ENCODE measurements at places on chromosomes 6 and 20.

- DNase-seq, result no peak
These were observed 34.3 kb downstream of the SAMHD1 start for GRCh38 chr20:36917240-36917639.

DNA sequence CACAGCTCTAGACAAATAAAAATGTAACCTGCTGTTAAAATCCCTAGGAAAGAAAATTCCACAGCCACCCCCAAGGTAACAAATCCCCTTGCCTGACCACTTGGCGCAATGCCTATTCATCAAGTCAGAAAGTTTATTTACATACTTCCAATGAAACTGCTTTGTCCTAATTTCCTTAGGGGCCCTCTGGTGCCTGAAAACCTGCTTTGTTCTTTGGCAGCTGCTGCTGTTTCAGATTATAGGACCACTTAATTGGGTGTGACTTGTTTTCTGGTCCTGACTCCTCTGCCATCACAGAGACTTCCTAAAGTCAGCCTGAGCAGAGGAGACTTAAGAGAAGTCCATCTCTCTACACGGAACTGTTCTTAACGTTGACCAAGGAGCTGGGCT, 323.6 kb downstream of the UBE3D start:
- DNase-seq, result no peak

GRCh38 chr6:113219783-113220182, 637.4 kb upstream of the MARCKS start:
- no peak for DNase-seq

DNA sequence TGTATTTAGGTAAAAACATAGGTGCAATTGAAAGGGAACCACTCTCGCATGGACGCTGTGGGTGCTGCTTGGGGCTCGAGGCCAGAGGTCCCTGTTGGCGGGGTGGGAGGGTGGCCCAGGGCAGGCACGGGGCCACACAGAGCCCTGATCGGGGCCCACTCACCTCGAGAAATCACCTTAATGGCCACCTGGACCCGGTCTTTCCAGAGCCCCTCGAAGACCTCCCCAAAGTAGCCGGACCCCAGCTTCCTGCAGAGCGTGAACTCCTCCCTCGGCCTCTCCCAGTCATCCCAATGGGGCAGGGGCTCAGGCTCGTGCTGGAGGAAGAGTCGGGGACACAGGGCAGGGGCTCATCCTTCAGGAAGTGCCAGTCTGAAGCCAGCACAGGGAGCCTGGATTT, 3.8 kb downstream of the PTK6 start:
- DNase-seq, result no peak

DNA sequence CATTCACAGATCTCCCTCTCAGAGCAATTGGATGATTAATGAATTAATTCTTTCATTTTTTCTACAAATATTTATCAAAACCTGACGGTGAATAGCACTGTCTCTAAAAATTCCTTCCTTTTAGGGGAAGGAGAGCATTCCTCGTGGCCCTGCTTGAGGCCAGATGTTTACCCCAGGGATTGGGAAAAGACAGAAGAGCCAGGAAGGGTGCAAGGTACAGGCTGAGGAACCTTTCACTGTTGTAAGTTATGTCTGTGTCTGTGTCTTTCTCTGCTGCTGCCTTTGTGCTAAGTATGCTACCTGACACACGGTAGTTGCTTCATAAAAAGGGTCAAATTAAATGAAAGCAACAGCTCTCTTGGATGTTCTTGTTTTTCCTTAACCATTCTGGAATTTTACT, 27.4 kb upstream of the CCN2 start:
- no peak for DNase-seq

GRCh38 chr6:170420791-170421776, 114.5 kb downstream of the FAM120B start:
- no peak for DNase-seq

DNA sequence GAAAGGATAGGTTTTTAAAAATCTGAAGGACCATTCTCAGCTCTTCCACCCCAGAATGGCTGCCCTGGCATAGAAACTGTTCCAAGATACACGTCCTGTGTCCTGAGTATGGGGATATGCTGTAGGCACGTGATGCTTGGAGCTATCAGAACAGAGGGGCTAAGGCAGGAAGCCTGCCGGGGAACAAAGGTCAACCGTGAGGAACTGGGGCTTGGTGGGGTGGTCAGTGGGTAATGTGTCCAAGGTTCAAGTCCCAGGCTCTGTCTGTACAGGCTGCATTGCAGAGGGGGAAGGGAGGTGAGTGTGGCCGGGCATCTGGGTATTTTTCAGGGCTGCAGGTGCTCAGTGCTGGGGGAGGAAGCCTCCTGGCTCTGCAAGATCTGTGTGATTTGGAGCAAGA, 479.6 kb upstream of the CHD6 start:
- DNase-seq, result no peak

GRCh38 chr6:148509119-148509799, 166.6 kb downstream of the SASH1 start:
- DNase-seq, result no peak

GRCh38 chr20:56929606-56930005, 300.5 kb downstream of the TFAP2C start:
- DNase-seq, result no peak

DNA sequence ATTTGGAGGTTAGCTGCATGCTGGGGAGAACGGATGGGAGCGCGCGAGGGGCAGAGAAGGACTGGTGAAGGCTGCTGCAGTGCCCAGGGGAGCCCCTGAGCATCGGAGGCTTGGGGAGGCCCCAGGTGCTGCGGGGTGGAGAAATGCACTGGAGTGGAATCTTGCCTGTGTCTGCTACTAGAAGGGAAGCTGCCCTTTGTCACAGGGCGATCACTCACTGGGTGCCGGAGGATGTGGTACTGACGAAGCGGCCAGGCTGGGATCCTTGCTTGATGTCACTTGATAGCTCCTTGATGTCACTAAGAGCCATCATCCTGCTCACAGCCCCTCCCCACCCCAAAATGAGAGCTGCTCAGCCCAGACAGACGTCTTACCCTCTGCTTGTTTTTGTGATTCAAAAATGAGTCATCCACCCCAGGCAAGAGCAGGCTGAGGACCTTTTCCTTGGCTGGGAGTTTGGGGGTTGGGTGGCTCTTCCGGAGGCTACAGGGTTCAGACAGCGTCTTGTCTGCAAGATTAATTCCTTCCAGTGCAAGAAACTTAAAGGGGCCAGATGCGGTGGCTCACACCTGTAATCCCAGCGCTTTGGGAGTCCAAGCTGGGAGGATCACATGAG, 62.6 kb upstream of the PMEPA1 start:
- no peak for DNase-seq

GRCh38 chr6:42340511-42340910, 111.2 kb downstream of the TRERF1 start:
- no peak for DNase-seq

- DNase-seq, result no peak
These were observed 69.1 kb downstream of the ELOVL4 start for GRCh38 chr6:79878142-79878748.

DNA sequence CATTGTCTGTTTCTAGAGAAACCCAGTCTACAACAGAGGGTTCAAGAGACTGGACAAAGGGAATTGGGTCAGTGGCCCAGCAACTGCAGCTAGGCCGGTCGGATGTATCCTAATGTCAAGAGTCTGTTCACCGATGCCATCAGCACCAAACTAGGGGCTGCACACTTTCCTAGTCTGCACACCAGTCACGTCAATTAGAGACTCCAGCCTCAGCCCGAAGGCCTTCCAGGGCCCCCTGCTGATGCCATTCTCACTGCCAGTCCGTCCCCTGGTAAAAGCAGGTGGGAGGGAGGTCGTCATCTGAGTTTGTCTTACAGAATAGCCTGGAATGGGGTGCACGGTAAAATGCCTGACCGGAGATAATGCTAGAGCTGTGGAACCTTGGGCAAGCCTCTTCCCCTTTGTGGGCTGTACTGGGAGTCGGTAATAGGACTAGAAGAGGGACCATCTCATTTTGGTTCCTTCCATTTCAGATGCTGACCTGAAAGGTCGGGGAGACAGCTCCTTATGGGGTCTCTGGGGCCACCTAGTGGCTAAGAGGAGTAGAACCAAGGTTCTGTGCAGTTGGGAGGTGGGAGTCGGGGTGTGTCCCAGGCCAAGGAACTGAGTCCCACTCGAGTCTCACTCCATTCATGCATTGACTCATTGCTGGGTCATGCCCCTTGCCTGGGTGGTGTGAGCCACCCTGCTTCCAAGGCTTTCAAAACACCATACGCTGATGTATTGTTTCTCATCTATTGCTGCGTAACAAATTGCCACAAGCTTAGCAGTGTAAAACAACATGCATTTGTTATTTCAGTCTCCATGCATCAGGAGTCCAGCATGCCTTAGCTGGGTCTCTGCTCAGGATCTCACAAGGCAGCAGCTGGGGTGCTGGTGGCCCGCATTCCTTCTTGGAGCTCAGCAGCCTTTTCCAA, 5.1 kb downstream of the SOX12 start:
- peak; percentile 66 for DNase-seq

GRCh38 chr6:109186012-109186411, 90.7 kb downstream of the CEP57L1 start:
- no peak for DNase-seq

DNA sequence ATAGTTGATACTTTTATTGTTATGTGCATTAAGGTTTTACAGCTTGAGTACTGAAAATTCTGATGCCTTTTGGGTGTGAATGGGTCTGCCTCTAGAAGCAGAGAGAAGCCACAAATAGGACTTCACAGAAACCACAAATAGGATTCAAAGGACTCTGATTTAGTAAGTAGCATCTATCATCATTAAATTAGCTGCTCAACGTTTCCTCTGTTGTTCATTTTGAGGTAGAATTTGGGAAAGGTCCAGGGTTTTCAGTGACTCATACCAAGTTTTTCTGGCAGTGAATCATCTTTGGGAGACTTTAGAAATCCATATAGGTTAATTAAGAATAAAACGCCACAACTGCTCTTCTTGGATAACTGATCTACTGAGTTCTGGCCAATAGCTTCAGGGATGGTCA, 105.1 kb downstream of the PHF3 start:
- DNase-seq, result no peak

DNA sequence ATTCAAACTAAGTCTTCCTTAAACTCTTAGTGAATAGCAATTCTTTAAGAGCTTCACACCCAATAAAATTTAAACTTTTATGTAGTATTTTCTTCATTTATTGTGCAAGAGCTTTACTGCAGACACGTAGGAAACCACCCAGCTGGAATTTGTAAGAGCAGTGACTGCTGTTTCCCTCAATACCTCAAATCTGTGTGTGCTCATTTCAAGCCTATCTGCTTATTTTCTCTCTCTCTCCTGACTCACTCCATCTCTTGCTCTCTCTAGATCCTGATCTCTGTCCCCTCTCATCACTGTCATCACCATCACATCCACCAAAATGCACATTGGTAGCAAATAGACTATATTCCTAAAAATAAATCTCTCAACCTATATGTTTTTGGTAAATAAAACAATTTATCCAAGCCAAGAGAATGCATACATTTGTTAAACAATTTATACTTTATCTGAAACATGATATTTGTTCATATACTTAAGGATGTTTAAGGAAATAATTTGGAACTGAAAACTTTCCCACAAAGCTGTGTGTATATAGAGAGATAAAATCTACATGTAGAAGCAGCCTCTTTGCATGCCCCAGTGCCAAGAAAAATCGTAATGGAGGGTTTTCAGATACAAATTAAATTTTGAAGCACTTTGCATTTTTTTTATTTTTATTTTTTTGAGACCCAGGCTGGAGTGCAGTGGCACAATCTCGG, 273.0 kb downstream of the TFAP2A start:
- no peak for DNase-seq

- no peak for DNase-seq
These were observed 1192.3 kb upstream of the GJE1 start for GRCh38 chr6:140940251-140940925.

DNA sequence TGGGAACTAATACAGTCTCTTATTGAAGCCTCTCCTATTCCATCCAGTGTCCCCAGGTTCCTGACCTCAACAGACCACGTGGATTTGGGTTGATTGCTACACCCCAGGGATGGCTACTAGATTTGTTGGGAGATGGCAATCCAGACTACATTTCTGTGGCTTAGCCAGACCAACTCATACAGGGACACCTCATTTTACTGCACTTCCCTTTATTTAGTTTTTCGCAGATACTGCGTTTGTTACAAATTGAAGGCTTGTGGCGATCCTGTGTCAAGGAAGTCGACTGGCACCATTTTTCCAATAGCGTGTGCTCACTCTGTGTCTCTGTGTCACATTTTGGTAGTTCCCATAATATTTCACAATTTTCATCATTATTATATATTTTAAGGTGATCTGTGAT, 10.3 kb upstream of the MTRF1L start:
- DNase-seq, result no peak

- no peak for DNase-seq
These were observed 51.7 kb downstream of the UQCC1 start for GRCh38 chr20:35360033-35360432.

DNA sequence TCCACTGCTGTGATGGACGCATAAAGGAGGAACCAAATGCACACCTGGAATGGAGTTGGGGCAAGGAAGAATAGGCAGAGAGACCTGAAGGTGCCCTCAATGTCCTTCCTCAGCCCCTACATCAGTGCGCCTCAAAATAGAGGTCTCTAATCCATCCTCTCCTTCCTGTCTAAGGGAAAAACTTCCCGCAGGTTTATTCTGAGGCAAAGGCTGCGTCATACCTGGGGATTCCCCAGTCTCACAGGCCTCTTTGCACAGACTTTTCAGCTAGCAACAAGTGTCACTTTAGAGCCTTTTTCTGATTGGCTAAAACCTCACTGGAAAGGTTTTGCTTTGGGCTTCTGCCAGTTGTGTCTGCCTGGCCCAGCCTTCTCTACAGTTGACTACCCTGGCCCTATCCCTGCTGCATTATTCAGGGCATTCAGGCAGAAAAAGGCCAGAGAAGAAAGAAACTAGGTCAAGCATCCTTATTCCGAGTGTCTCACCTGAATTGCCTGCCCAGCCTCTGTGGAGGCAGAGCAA, 1.8 kb upstream of the HLA-DQB1 start:
- peak; percentile 36 for DNase-seq

- no peak for DNase-seq
These were observed 1.1 kb downstream of the SAPCD1 start for GRCh38 chr6:31763619-31763940.

- no peak for DNase-seq
These were observed 530.5 kb upstream of the PTCHD4 start for GRCh38 chr6:48641544-48641943.

DNA sequence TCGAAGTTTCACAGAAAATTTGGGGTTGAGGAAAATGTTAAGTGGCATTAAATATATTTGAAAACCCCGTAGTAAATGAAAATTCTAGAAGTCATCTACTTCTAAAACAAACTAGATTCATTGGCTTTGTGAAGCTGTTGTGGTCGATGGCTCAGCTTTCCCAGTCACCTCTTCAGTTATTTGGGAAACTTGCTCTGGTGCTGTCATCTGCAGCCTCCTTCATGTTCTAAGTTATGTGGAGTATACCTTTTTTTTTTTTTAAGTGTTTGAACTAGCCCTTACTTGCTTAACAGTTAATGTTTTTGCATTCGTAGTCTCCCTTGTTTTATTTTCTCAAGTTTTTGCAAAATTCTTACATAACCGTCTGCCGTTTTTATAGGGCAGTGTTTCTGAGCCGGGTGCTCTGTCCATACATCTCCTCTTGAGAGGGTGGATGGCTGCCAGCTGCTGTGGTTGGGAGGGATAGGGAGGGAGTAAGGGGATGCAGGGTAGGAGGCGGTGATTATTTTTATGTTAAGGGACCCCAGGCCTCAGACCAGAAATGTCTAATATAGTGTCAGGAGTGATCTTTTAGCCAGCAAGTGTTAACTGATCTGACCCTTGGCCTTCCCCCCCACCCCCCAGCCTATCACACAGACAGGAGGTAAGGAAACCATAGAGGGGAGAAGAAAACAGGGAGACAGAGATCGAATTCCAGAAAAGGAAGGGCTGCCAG, 7.1 kb downstream of the RREB1 start:
- DNase-seq, result no peak
